ENCODE measurements at places on chromosomes 1 and 21. TPM values are rescaled to one million over a fixed set of nuclear protein-coding genes. Genes with fewer than 3 reads are reported as not detected.

The CA14 gene
- not detected for total RNA-seq

The SYT14 gene
- 0.18 TPM for total RNA-seq

The NBPF6 gene
- not detected for total RNA-seq

The KIAA0040 gene
- total RNA-seq = under 0.01 TPM

The NOS1AP gene
- total RNA-seq = 0.29 TPM

The CASZ1 gene
- total RNA-seq = not detected

The C1orf50 gene
- 3.0 TPM for total RNA-seq

The CYP4X1 gene
- not detected for total RNA-seq

The SPRR2E gene
- not detected for total RNA-seq

The DPH5 gene
- total RNA-seq = 34.3 TPM

The TP73 gene
- 0.53 TPM for total RNA-seq

The GPR161 gene
- 9.2 TPM for total RNA-seq

The ACTA1 gene
- not detected for total RNA-seq

The DDR2 gene
- total RNA-seq = 109 TPM

The C1orf185 gene
- not detected for total RNA-seq

The TRIM58 gene
- 0.29 TPM for total RNA-seq

The FCRL6 gene
- not detected for total RNA-seq
